Germinal center (tissue), 1 donor: ENCODE measurements at places on chromosomes 2 and 18.

DNA sequence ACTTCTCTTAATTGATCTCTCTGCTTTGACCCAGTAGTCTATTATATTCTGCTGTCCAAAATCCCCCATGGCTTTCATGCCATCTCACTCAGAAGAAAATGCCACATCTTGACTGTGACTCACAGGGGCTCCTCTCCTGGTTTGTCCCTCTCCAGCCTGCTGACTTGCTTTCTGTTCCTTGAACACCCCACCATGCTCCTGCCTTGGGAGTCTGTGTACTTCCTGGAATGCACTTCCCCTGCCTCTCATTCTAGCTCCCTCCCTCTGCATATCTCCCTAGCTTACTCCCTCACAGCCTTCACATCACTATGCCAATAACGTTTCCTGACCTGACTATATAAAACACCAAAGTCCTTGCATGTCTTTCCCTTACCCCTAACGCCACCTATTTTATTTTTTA lies 167.2 kb downstream of the TRIB2 start:
- no peak for DNase-seq

DNA sequence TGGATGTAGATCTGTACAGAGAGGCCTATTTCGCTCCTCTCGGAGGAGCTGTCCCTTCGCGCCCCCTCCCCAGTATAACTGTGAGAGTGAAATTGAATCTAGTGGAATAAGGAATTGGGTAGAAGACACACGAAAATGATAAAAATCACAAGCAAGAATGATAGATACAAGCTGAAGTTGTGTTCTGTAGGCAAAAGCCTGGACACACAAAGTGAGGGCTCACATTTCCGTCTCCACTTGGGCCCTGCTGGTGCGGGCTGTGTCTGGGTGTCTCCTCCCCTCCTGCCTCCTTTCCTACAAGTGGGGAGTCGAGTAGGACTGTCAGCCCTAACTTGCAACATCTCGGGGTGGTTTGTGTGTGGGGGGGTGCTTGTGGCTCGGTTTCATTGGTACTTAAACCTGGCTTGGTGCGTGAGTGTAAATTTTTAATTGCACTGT lies 457 bp upstream of the SP9 start:
- no peak for DNase-seq

GRCh38 chr18:31931163-31931885 lies 11.6 kb downstream of the TRAPPC8 start:
- DNase-seq, result no peak

DNA sequence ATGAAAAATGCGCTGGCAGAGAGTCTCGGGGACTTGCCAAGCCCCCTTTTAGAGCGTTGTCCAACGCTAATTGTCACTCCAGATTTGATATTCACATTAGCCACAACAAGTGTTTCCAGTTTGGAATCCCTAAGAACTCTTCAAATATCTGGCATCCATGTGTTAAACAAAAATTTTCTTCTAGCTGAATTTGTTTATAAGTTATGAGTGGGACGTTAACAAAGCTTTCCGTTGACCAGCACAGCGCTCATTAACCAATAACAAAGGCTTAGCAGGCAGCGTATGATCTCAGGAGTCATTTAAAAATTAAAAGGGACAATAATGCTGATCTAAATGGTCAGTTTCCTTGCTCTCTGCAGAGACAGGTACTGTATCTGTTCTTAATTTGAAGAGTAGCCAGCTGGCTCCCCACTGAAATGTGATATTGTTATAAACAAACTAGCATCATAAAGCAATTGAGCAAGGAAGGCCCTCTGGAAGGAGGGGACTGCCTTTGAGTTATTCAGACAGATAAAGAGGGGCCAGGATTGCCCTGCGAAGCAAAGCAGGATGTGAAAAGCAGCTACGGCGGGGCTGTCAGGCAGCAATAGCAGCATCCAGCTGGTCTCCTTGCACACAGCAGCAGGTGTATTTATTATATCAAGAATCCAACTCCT lies 337.2 kb upstream of the SALL3 start:
- DNase-seq, result no peak
